Stimulated activated CD4-positive, alpha-beta T cell treated with anti-CD3 and anti-CD28 coated beads, Interleukin-4, amount 100 ng/mL, for 48 hours (primary cell): ENCODE measurements at places on chromosomes 5 and 9.

DNA sequence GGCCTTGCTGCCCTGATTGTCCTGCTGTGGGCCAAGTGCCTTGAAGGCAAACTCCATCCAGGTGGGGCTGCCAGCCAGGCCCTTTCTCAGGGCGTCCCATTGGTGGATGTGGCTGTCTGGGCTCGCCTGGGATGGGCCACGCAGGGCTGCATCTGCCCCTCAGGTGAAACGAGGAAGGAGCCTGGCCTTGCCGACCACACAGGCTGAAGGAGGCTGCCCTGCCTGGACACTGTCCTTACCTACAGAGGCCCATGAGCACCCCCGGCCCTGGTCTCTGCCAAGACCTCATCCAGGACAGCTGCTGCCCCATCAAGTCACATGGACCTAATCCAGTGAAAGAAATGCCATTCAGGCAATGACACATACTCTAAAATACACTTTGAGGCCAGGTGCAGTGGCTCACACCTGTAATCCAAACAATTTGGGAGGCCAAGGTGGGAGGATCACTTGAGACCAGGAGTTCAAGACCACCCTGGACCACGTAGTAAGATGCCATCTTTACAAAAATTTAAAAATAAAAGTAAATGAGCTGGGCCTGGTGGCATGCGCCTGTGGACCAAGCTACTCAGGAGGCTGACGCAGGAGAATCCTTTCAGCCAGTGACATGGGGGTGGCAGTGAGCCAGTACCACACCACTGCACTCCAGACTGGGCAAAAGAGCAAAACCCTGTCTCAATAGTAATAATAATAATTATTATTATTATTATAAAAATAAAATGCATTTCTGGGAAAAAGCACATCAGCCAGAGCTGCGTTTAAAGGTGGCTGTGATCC lies 33.9 kb downstream of the PNPLA7 start:
- no peak for DNase-seq

- no peak for DNase-seq
These were observed 336.1 kb downstream of the DRD1 start for GRCh38 chr5:175107865-175108264.

DNA sequence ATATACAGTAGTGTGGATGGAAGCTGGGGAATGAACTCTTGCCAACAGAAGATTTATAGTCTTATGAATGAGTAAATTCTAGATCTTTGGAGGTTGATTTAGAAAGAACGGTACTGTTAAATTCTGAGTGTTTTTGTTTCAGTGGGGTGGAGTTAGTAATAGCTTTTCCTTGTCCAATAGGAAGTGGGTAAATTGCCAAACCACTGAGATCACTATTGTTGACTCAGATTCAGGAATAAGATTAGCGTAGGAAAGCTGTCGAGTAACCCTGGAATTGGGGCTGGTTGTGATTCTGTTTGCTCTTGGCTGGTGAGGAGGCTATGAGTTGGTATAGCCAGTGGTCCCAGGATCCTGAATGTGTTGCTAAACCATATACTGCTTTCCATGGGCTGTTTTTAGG lies 155.6 kb downstream of the ARHGAP26 start:
- no peak for DNase-seq

- no peak for DNase-seq
These were observed 211.7 kb downstream of the ENC1 start for GRCh38 chr5:74428876-74429275.

GRCh38 chr5:87099291-87099839 lies 168.3 kb upstream of the RASA1 start:
- DNase-seq: no peak

DNA sequence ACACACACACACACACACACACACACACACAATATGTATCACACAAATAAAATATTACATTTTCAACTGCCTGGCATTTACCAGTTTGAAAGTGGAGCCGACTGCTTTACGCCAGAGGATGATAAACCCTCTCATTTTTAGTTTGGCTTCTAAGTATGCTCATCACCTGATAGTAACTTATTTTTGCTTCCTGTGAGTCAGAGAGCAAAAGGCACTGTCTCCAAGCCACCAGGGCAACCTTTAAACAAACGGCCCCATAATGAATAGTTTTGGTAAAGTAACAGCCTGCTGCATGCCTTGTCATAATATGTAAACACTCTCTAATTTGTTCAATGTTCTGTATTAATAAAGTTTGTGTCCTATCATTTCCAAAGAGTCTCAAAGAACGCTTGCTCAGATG lies 26.9 kb downstream of the KLF4 start:
- no peak for DNase-seq

DNA sequence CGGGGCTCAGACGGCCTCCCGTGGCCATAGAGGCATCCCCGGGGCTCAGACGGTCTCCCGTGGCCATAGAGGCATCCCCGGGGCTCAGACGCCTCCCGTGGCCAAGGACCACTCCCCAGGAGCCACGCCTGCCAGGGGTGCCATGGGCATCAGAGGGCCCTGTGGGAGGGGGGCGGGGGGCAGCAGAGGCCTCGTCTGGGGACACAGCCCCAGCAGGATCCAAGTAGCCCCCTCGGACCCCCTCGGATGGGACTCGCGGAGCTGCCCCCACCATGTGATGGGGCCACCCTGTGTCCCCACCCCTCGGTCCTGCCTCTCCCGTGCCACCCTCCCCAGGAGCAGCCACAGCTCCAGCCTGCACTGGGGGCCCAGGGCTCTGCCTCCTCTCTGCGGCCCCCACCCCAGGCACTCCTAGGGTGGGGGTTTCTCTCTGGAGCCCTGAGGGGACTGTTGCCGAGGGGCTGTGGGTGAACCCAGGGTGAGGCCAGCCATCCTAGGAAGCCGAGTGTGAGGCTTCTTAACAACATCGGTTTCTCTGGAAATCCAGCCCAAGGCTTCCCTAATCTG lies 2.5 kb downstream of the ENTPD8 start:
- DNase-seq: no peak

GRCh38 chr9:24698881-24699518 lies 153.3 kb upstream of the IZUMO3 start:
- no peak for DNase-seq

- no peak for DNase-seq
These were observed 186.2 kb downstream of the RORB start for GRCh38 chr9:74683322-74683721.

DNA sequence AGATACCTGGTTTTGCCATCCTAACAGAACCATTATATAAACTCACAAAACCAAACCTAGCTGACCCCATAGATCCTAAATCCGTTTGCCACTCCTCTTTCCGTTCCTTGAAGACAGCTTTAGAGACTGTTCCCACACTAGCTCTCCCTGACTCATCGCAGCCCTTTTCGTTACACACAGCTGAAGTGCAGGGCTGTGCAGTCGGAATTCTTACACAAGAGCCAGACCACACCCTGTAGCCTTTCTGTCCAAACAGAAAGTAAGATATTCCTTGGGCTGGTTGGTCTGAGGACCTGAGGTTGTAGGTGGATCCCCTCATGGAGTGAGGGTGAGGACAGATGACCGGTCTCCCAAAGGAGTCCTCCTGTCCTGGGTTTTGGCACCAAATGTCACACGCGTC lies 56.7 kb upstream of the NAA35 start:
- no peak for DNase-seq

- no peak for DNase-seq
These were observed 15.5 kb downstream of the ACER2 start for GRCh38 chr9:19424176-19424779.

DNA sequence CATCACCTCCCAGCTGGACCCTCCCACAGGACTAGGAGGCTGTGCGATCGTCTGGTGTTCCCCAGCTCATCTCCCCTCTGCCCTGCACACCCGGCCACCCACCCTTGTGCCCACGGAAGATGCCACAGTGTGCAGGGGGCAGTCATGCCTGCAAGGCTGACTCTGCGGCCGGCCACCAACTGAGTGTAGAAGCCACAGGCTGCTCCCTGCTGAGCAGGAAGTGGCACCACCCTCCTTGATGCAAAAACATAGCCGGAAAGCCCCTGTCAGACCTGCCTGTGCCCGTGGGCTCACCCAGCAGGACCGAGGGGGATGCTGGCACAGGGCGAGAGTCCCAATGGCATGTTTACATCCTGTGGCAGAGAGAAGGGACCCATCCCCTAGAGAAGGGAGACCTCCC lies 40.3 kb upstream of the SLC12A7 start:
- no peak for DNase-seq

GRCh38 chr5:39356263-39356662 lies 8.0 kb downstream of the C9 start:
- no peak for DNase-seq

GRCh38 chr5:80916676-80917075 lies 43.5 kb upstream of the RASGRF2 start:
- DNase-seq: no peak

- DNase-seq: no peak
These were observed 92.4 kb upstream of the ANXA1 start for GRCh38 chr9:73059247-73059646.

- DNase-seq: no peak
These were observed 123.5 kb downstream of the SCAMP1 start for GRCh38 chr5:78483809-78484521.

GRCh38 chr9:134166374-134166773 lies 2.0 kb upstream of the RNU6ATAC start:
- DNase-seq: no peak
